Central memory CD8-positive, alpha-beta T cell (primary cell): ENCODE measurements at places on chromosomes 4 and X.

GRCh38 chr4:158810487-158811215 is 41.8 kb downstream of the FNIP2 start:
- no peak for DNase-seq

DNA sequence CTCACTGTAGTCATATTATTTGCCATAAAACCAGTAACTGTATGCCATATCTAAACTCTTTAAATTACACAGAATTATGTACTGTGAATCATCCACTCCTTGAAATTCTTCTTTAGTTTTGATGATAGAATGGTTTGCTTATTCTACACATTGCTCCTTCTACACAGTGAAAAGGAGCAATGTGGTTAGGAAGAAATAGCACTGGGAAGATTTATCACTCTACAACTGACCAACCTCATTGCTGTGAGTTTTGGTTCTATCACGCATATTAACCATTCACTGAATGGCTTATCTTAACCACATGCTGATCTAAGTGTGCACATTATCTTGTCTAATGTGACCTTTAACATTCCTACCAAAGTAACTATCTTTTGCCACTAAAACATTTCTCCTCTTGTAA is 415.7 kb upstream of the NDST4 start:
- no peak for DNase-seq

DNA sequence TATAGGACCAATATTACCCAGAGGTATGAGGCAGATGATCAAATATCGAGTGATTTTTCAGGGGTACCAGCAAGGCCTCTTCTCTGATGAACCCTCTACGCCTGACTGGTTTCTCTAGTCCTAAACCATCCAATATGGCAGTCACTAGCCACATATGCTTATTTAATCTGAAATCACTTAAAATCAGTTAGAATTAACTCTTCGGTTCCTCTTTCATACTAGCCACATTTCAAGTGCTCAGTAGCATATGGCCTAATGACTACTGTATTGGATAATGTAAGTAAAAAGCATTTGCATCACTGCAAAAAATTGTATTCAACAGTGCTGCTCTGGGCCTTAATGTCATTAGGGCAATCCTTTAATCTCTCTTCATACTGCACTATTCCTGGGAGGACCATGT is 4.4 kb upstream of the APBB2 start:
- no peak for DNase-seq

- no peak for DNase-seq
These were observed 5.6 kb downstream of the NYX start for GRCh38 chrX:41452565-41453356.

GRCh38 chrX:134502686-134503085 is 42.7 kb downstream of the HPRT1 start:
- no peak for DNase-seq

GRCh38 chr4:109044431-109044830 is 258.0 kb downstream of the COL25A1 start:
- DNase-seq = no peak

DNA sequence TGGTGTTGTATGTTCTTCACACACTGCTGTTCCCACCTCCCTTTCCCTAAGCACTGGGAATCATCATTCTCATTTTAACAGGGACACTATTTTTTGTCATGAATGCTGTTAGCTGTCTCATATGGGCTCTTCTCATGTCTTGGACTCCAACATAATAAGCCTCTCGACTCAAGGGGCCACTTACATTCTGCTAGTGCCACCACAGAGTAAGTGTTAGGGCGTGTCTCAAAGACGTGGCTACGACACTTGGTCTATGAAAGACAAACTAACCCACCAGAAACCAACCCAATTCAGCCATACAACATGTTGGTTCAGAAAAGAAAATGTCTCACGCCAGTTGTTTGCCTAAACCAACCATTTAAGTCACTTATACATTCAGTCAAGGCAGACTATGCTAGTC is 32.2 kb downstream of the SEL1L3 start:
- no peak for DNase-seq
